ENCODE measurements at places on chromosomes 3 and 15.

- no peaks in the 10 kb centered on the region for H3K27me3 ChIP-seq
- H3K4me3 ChIP-seq = peak overlapping the region; percentile 99
- peaks cover 21% of the 10 kb centered on the region for H3K4me1 ChIP-seq
- H3K27ac ChIP-seq = peak overlapping the region; percentile 96
- DNase-seq = no peak
Measured at GRCh38 chr3:107523289-107523538, 452 bp downstream of the BBX start.

- H3K27me3 ChIP-seq = no peaks in the 10 kb centered on the region
- H3K36me3 ChIP-seq = peaks cover 5% of the 10 kb centered on the region
- H3K27ac ChIP-seq = peak overlapping the region; percentile 91
- H3K4me1 ChIP-seq = peaks cover 41% of the 10 kb centered on the region
Measured at GRCh38 chr15:90581771-90582352, 52.1 kb downstream of the CRTC3 start.

- H3K36me3 ChIP-seq = peaks cover 2% of the 10 kb centered on the region
- H3K4me1 ChIP-seq = peaks cover 52% of the 10 kb centered on the region
- no peak for DNase-seq
Measured at GRCh38 chr3:186515125-186515524, 29.1 kb downstream of the CRYGS start.

- peaks cover 5% of the 10 kb centered on the region for H3K4me1 ChIP-seq
- H3K36me3 ChIP-seq = no peaks in the 10 kb centered on the region
- H3K4me3 ChIP-seq = no peak overlapping the region
- DNase-seq = no peak
- H3K27me3 ChIP-seq = peaks cover 79% of the 10 kb centered on the region
- H3K27ac ChIP-seq = no peak overlapping the region
Measured at GRCh38 chr15:89374086-89374981, 39.7 kb upstream of the POLG start.

DNA sequence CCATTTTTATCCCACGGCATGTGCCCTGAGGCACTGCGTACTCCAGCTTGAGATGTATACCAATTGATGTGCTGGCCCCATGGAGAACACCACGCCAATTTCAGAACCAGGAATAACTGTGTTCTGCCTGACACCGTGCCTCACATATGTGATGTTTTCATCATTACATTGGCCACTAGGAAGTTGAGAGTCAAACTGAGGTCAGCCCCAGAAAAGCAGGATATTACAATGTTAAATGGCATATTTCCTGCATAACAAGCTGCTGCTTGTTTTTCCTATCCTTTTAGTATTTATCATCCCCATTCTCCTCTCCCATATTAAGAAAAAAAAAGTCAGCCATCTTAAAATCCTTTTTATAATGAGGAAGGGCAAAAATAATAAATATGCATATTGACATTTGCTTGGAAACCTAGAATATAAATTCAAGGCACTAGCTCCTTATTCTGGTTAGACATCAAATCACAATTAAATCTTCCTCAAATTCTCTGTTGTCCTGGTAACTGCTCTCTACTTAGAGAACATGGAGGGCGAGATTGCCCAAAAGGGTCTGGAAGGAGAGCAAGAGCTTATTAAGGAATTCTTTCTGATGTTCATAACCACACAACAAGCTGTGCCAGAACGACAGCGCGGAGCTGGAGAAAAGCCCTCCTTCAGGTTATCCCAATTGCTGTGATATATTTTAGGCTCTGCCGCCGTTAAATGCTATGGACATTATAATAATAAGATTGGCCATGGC is 112.6 kb downstream of the UACA start:
- H3K27ac ChIP-seq = no peak overlapping the region
- no peaks in the 10 kb centered on the region for H3K36me3 ChIP-seq
- H3K27me3 ChIP-seq = peaks cover 33% of the 10 kb centered on the region
- H3K4me3 ChIP-seq = no peak overlapping the region
- H3K4me1 ChIP-seq = no peaks in the 10 kb centered on the region
- no peak for DNase-seq

- no peaks in the 10 kb centered on the region for H3K27me3 ChIP-seq
- no peak for DNase-seq
- H3K36me3 ChIP-seq = peaks cover 6% of the 10 kb centered on the region
- H3K4me1 ChIP-seq = peaks cover 27% of the 10 kb centered on the region
Measured at GRCh38 chr15:75037685-75038084, 14.3 kb downstream of the PPCDC start.

DNA sequence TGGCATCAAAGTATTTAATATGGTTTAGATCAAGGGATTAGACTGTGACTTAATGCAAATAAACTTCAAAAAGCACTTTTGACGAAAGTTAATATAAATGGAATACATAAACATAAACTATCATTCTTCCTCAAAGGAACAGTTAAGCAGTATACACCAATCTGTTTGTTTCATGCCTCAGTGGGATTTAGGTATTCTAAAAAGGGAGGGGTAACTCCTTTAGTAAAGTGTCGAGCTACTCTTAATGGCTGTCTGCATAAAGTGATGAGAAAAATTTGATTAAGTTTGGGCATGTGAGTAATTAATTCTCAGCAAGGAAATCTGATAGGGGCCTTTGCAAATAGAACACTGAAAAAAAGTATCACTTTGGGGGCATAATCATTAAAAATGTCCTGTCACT is 176.9 kb downstream of the FRMD5 start:
- H3K27me3 ChIP-seq = peaks cover 11% of the 10 kb centered on the region
- no peaks in the 10 kb centered on the region for H3K4me1 ChIP-seq
- H3K4me3 ChIP-seq = no peak overlapping the region
- DNase-seq = no peak

DNA sequence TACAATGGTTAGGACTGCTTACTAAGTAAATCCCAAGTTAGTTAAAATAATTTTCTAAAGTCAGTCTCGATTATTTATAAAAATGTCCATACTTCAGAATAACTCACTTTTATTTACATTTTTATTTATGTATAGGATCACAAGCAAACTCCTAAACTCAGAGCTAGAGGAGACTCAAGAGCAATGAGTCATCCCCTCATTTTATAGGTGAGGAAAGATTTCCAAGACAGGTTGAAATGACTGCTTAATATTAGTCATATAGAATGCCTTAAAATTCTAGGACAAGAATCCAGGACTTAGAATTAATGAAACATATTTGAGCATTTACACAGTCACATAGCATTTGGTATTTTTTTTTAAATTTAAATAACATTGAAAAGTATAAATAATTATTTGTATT is 983.8 kb downstream of the SI start:
- no peak overlapping the region for H3K27ac ChIP-seq
- no peak for DNase-seq
- H3K36me3 ChIP-seq = no peaks in the 10 kb centered on the region
- H3K27me3 ChIP-seq = no peaks in the 10 kb centered on the region
- H3K4me1 ChIP-seq = no peaks in the 10 kb centered on the region
- no peak overlapping the region for H3K4me3 ChIP-seq

DNA sequence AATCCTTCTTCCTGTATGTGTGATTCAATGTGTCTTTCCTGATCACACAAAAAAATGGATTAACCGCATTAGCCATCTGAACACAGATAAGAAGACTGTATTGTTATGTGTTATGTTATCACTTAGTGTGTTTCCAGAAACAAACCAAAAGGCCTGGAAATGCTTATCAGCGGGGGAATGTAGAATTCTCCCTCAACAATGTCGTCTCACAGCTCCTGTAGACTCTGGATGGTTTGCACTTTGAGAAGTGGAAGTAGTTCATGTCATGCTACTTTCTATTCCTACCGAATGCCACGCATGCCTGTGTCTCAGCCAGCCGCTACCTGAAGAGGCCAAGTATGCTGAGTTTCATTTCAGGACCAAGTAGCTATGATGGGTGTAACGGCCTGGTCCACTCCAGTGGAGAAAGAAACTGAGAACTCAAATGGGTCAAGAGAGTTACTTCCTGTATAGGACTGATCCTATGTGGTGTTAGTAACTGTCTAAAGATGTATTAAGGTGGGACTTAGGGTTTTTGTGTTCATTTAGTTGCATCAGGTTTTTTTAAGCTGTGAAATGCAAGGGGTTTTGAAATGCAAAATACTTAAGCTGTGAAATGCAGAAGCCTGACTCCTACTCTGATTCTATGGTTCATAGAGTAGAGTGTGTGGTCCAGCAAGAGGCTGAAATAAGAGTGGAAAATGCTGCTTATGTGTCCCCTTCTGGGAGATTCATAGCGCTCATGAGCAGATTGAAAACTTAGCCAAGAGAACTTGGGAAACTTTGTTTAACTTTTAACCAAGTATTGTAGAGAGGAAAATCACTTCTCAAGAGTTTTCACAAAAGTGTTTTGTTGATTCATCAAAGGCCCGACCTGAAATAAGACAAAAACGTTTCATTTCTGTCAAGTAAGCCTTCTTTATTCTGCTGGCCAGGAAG is 118.5 kb upstream of the LMOD3 start:
- no peaks in the 10 kb centered on the region for H3K27me3 ChIP-seq
- no peak overlapping the region for H3K27ac ChIP-seq
- no peak overlapping the region for H3K4me3 ChIP-seq
- H3K36me3 ChIP-seq = peaks cover 3% of the 10 kb centered on the region
- no peak for DNase-seq
- H3K4me1 ChIP-seq = peaks cover 13% of the 10 kb centered on the region

DNA sequence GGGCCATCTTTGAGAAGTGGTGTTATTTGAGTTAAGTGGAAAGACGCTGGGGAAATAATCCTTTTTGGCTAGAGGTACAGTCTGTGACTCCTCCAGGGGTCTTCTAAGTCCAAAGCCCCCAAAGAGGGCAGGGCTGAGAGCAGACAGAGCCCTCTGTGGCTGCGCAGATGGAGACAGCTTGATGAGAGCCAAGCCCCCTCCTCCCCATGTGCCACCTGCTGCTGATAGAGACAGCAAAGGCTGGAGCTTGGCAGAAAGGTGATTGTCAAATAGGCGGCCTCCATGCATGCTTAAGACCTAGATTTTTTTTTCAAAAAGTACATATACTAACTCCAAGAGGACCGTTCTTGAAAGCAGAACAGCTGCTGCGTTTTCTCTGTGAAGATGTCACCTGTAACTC is 72.4 kb downstream of the CRYGS start:
- peaks cover 9% of the 10 kb centered on the region for H3K4me1 ChIP-seq
- H3K4me3 ChIP-seq = no peak overlapping the region
- H3K27ac ChIP-seq = no peak overlapping the region
- H3K27me3 ChIP-seq = peaks cover 18% of the 10 kb centered on the region
- H3K36me3 ChIP-seq = no peaks in the 10 kb centered on the region
- DNase-seq = no peak

DNA sequence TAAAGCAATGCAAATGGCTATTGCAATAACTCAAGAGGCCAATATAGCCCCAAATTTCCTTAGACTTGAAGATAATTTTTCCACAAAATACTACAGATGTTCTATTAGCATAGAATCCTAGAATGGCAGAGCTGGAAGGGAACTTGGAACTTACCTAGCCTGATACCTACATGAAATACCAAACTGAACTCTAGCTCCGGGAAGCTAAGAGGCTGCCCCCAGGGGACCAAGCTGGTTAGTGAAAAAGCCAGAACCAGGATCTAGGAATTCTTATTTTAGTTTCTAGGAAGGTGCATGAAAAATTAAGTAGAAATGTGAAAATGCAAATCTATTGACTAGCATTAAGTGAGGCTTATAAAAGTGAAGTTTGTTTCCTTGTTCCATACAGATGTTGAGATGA is 256.0 kb upstream of the CBLB start:
- peaks cover 5% of the 10 kb centered on the region for H3K27me3 ChIP-seq
- DNase-seq = no peak
- H3K4me1 ChIP-seq = peaks cover under 1% of the 10 kb centered on the region
- no peak overlapping the region for H3K4me3 ChIP-seq
- no peaks in the 10 kb centered on the region for H3K36me3 ChIP-seq
